MCF 10A (cell line): ENCODE measurements at places on chromosomes 1 and 21. TPM values are rescaled to one million over a fixed set of nuclear protein-coding genes. Genes with fewer than 3 reads are reported as not detected.
A peak's percentile ranks its signal among the peaks of the same experiment; 100 is the strongest.

The LCE3D gene
- 0.75 TPM in 1 of 2 replicates, not detected in the other for total RNA-seq

- DNase-seq: no peak
These were observed 47.2 kb downstream of the TRIT1 start for GRCh38 chr1:39835935-39836594.

- no peak for DNase-seq
These were observed 241.9 kb upstream of the RUNX1 start for GRCh38 chr21:35291034-35291433.

DNA sequence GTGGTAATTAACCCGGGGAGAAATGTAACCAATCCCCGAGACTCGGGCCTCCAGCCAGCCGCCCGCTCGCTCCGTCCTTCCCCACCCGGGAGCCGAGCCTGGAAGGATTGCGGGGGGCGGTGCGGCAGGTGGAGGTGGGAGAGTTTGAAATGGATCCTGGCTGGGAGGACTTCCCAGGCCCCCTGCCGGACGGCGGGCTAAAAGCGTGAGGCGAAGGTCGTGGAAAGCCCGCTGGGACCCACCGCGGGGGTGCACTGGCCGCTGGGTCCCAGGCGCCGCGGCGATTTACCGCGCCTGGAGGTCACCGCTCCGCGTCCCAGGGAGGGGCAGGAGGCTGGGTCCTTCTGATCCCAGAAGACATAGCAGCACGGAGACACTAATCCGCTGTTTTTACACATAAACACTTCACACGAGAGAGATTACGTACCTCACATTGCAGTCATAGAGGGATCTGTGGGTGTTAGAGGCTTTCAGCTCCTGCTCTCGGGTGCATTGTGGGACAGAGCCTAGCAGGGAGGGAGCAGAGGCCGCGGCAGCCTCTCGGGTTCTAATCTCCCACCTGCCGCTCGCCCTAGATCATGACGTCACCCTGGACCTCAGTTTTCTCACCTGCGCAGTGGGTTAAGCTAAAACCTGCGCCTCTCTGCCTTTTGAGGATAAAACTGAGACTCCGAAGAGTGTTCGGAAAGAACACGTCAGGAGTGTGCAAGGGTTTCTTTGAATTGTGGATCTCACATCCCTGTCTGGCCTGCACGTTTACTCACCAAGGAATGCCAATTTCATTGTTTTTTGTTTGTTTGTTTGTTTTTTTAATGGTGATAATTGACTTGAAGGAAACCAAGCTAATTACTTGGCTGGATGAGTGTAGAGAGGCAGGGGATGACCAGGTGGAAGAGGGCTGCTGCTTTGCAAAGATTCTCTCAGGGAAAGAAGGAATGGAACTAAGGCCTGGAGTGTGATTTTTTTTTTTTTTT is 17.1 kb upstream of the TMEM9 start:
- DNase-seq: peak; percentile 32

- DNase-seq: peak; percentile 68
These were observed 15.7 kb downstream of the S100A16 start for GRCh38 chr1:153597206-153597605.

GRCh38 chr1:218835609-218836008 is 338.1 kb upstream of the LYPLAL1 start:
- no peak for DNase-seq
